Progenitor cell of endocrine pancreas (in vitro differentiated cells): ENCODE measurements at places on chromosomes 2 and 18. TPM values are rescaled to one million over a fixed set of nuclear protein-coding genes. Genes with fewer than 3 reads are reported as not detected.

Gene SLC5A7
- total RNA-seq, result 0.60 and 1.8 TPM in 2 replicates

Gene KLHL41
- total RNA-seq, result 0.36 and 0.42 TPM in 2 replicates

Gene ARMC9
- total RNA-seq, result 40.8 and 41.3 TPM in 2 replicates

Gene UGT1A8
- not detected in 2 replicates for total RNA-seq

Gene TGFA
- 3.0 and 3.8 TPM in 2 replicates for total RNA-seq

GRCh38 chr2:17327649-17328048 is 190.6 kb downstream of the RAD51AP2 start:
- H3K27me3 ChIP-seq, result no peaks in the 10 kb centered on the region
- no peaks in the 10 kb centered on the region for H3K36me3 ChIP-seq
- no peak overlapping the region for H3K4me3 ChIP-seq
- H3K27ac ChIP-seq, result no peak overlapping the region
- H3K4me1 ChIP-seq, result peaks cover 10% of the 10 kb centered on the region
- no peak for DNase-seq

DNA sequence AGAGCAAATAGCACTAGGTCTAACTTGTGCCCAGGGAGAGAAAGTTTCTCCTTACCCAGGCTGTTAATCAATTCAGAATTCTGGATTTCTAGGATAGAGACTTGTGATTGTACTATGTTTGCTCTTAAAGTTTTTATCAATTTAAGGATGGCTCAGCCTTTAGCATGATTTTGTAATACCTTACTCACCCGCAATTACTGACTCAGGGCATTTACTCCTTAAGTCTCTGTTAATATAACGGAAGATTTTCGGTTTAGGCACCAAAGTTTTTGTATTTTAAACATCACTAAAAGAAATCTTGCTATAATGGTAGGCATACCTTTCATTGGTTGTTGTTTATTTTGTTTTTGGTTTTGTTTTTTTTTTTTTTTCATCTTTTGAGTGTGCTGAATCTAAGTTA is 358.2 kb downstream of the RBM43 start:
- H3K36me3 ChIP-seq, result no peaks in the 10 kb centered on the region
- H3K4me1 ChIP-seq, result no peaks in the 10 kb centered on the region
- no peak overlapping the region for H3K4me3 ChIP-seq
- peaks cover 5% of the 10 kb centered on the region for H3K27me3 ChIP-seq
- no peak for DNase-seq
- no peak overlapping the region for H3K27ac ChIP-seq

GRCh38 chr2:85133751-85134254 is 611 bp downstream of the TCF7L1 start:
- peaks cover 7% of the 10 kb centered on the region for H3K36me3 ChIP-seq
- no peaks in the 10 kb centered on the region for H3K27me3 ChIP-seq
- peak; percentile 41 for DNase-seq
- H3K4me1 ChIP-seq, result peaks cover 20% of the 10 kb centered on the region
- peak overlapping the region; percentile 49 for H3K27ac ChIP-seq
- H3K4me3 ChIP-seq, result peak overlapping the region; percentile 82

DNA sequence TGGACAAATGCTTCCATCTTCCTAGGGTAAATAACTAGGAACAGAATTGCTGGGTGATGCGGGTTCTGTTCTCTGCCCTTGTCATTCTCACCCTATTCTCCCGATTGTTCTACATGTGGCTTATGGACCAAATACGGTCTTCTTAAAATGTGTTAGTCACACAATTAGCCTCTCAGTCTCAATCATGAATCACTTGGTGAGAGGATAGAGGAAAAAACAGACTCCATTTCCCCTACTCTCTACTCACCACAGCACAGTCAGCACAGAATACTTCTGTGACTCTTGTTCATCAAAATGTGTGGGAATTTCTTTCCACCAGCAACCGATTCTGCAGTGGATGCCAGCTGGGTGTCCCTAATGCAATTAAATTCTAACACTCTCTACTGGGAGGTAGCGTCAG is 125.2 kb downstream of the SH3BP4 start:
- H3K4me3 ChIP-seq, result no peak overlapping the region
- no peaks in the 10 kb centered on the region for H3K36me3 ChIP-seq
- DNase-seq, result no peak
- H3K27me3 ChIP-seq, result no peaks in the 10 kb centered on the region
- H3K4me1 ChIP-seq, result no peaks in the 10 kb centered on the region
- H3K27ac ChIP-seq, result no peak overlapping the region

- H3K27me3 ChIP-seq, result no peaks in the 10 kb centered on the region
- H3K4me3 ChIP-seq, result no peak overlapping the region
- DNase-seq, result no peak
- peaks cover 8% of the 10 kb centered on the region for H3K36me3 ChIP-seq
Observed at GRCh38 chr2:238345297-238345968, 25.1 kb downstream of the TRAF3IP1 start.

GRCh38 chr2:145038041-145038525 is 518.2 kb upstream of the ZEB2 start:
- DNase-seq, result no peak
- no peaks in the 10 kb centered on the region for H3K36me3 ChIP-seq
- no peaks in the 10 kb centered on the region for H3K27me3 ChIP-seq
- no peaks in the 10 kb centered on the region for H3K4me1 ChIP-seq
- H3K27ac ChIP-seq, result no peak overlapping the region
- H3K4me3 ChIP-seq, result no peak overlapping the region

GRCh38 chr2:83826577-83826976 is 632.5 kb downstream of the SUCLG1 start:
- H3K27ac ChIP-seq, result no peak overlapping the region
- no peak overlapping the region for H3K4me3 ChIP-seq
- no peaks in the 10 kb centered on the region for H3K36me3 ChIP-seq
- no peak for DNase-seq
- H3K4me1 ChIP-seq, result no peaks in the 10 kb centered on the region
- H3K27me3 ChIP-seq, result no peaks in the 10 kb centered on the region

GRCh38 chr2:143128681-143129580 is at the start of gene ARHGAP15:
Gene ARHGAP15 (plus strand): TSS chr2:143129419.
- H3K27me3 ChIP-seq, result no peaks in the 10 kb centered on the region
- no peaks in the 10 kb centered on the region for H3K4me1 ChIP-seq
- no peak within 1 kb of the TSS for H3K4me3 ChIP-seq
- DNase-seq, result no peak
- no peaks in the 10 kb centered on the region for H3K36me3 ChIP-seq

GRCh38 chr2:223725494-223725893 is 111.9 kb downstream of the AP1S3 start:
- H3K36me3 ChIP-seq, result no peaks in the 10 kb centered on the region
- H3K27ac ChIP-seq, result peak overlapping the region; percentile 81
- H3K4me3 ChIP-seq, result no peak overlapping the region
- H3K27me3 ChIP-seq, result no peaks in the 10 kb centered on the region
- peaks cover 16% of the 10 kb centered on the region for H3K4me1 ChIP-seq

GRCh38 chr2:20568501-20569463 is 82.1 kb downstream of the HS1BP3 start:
- no peaks in the 10 kb centered on the region for H3K36me3 ChIP-seq
- H3K27ac ChIP-seq, result no peak overlapping the region
- H3K4me1 ChIP-seq, result peaks cover 20% of the 10 kb centered on the region
- no peak overlapping the region for H3K4me3 ChIP-seq
- no peak for DNase-seq
